ENCODE measurements at places on chromosomes 1 and 21. TPM values are rescaled to one million over a fixed set of nuclear protein-coding genes. Genes with fewer than 3 reads are reported as not detected.

The GTF2B gene
- 43.8 TPM for total RNA-seq

The LSM10 gene
- 6.5 TPM for total RNA-seq

The INAVA gene
- 0.18 TPM for total RNA-seq

The RNASEL gene
- 13.4 TPM for total RNA-seq

Measured in smooth muscle cell of bladder (primary cell).